ENCODE measurements at places on chromosomes 13 and 19. TPM values are rescaled to one million over a fixed set of nuclear protein-coding genes. Genes with fewer than 3 reads are reported as not detected.

DNA sequence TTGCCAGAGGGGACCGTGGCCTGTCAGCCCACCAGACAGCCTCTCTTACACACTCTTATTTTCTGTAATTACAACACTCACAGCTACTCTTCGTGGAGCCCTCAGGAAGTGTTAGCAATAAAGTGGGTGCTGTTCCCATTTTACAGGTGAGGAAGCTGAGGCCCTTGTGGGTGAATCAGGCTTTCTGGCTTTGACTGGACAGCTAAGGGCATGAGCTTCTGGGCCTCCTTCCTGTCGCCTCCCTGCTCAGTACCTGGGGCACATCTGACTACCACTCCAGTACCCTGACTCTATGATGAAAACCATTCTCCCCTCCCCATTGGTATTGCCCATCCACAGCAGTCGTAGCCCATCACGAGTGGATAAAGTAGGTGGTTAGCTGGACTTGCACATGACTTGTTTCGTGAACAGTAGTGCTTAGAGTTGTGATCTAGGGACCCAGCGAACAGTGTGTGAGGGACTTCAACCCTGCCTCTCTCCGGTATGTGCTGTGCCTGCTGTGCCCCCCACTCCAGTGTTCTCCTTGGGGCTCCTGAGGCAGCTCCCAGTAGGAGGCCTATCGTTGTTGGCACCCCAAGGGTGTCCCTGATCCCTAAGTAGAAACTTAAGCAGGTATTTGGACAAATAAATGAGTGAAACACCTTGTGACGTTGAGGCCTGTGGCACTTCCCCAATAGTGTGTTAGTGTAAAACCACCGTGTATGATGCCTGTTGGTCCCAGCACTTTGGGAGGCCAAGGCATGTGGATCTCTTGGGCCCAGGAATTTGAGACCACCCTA is 38.6 kb downstream of the GATAD2A start:
- peaks cover 13% of the 10 kb centered on the region for H3K36me3 ChIP-seq
- H3K27ac ChIP-seq: peak overlapping the region; percentile 82
- no peaks in the 10 kb centered on the region for H3K27me3 ChIP-seq

GRCh38 chr19:7562646-7563393 is 27.3 kb downstream of the PNPLA6 start:
- H3K27ac ChIP-seq: no peak overlapping the region
- no peaks in the 10 kb centered on the region for H3K27me3 ChIP-seq
- DNase-seq: no peak
- H3K4me1 ChIP-seq: no peaks in the 10 kb centered on the region
- H3K36me3 ChIP-seq: peaks cover 7% of the 10 kb centered on the region

DNA sequence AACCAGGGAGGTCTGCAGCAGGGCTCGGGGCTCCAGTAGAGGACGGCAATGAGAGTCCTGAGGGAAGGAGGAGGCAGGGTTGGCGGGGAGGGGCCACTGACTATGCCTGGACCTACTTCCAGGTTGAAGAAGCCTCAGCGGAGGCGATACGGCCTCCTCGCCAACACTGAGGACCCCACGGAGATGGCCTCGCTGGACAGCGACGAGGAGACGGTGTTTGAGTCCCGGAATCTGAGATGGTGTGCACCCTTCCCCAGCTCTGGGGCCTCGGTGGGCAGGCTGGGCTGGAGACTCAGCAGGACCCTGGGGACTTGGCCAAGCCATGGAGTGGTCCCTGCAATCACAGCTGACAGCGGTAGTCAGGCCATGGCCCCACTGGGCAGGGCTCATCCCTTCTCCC is 1.7 kb downstream of the FAM174C start:
- H3K36me3 ChIP-seq: peaks cover 32% of the 10 kb centered on the region
- H3K4me3 ChIP-seq: peak overlapping the region; percentile 85
- no peak for DNase-seq
- peaks cover 16% of the 10 kb centered on the region for H3K4me1 ChIP-seq
- peak overlapping the region; percentile 97 for H3K27ac ChIP-seq

GRCh38 chr13:96089749-96090239 is at the start of gene HS6ST3:
Gene HS6ST3, plus strand, starts transcription at chr13:96090107.
- no peak for DNase-seq
- no peaks in the 10 kb centered on the region for H3K4me1 ChIP-seq
- H3K36me3 ChIP-seq: no peaks in the 10 kb centered on the region
- H3K4me3 ChIP-seq: peak within 1 kb of the TSS; percentile 45

DNA sequence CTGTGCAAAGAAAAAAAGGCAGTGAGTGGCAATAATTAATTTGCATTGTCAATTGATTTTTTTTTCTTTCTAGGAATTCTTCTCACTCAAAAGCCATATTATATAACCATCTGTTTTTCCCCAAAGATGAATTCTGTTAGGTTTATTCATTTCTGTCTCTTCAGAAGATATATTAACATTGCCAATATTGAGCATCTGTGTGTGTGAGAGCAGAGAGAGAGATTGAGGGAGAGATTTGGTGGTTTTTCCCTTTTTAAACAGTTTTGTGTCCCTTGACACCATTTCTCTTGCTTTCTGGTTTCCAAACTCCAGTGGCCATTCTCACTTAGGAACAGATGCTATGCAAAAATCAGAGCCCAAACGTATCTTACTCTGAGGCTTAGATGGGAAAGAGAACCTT is 112.5 kb downstream of the LACC1 start:
- no peaks in the 10 kb centered on the region for H3K4me1 ChIP-seq
- no peak for DNase-seq
- no peak overlapping the region for H3K27ac ChIP-seq
- H3K36me3 ChIP-seq: no peaks in the 10 kb centered on the region

GRCh38 chr13:22110368-22110767 is 439.5 kb downstream of the FGF9 start:
- H3K36me3 ChIP-seq: no peaks in the 10 kb centered on the region
- H3K27ac ChIP-seq: no peak overlapping the region
- H3K4me1 ChIP-seq: peaks cover 12% of the 10 kb centered on the region
- no peak overlapping the region for H3K4me3 ChIP-seq

DNA sequence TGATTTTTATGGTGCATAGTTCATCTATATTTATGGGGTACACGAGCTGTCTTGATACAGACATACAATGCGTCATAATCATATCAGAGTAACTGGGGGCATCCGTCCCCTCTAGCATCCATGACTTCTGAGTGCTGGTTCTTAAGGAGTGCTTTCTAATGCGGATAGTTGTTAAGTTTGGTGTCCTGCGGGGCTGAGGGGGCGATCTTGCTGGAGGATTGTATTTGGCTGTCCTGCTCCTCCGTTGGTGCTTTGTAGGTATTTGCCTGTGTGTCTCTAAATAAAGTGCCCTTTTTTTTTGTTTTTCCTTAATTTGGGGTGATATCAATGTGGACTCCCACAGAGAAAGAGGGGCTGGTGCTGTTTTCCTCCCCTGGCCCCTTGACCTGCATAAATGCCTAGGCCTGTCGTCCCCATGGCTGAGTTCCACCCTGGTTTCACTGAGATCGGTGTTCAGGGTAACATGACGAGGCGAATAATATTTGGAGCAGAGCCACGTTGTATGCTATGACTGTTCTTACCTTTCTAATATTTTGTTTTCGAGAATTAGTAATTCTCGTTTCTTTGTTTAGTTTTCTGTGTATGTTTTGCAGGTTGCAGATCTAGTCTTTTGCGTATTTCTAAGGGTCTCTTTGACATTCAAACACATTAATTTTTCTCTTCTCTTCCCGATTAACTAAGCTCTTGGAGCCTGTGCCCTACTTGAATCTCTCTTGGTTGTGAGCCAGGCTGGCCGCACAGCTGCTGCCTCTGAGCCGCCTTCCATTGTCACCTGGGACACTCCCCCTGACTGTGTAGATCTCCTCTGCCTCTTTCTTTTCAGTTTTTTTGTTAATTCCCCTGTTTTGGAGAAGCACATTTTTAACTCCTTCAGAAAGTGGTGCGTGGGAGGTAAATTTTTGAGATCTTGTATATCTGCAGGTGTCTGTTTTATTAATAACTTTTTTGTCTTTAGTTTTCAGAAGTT is 100.3 kb downstream of the ARHGEF7 start:
- no peak overlapping the region for H3K4me3 ChIP-seq
- H3K27ac ChIP-seq: no peak overlapping the region
- no peak for DNase-seq
- H3K36me3 ChIP-seq: peaks cover 14% of the 10 kb centered on the region
- H3K4me1 ChIP-seq: peaks cover 7% of the 10 kb centered on the region

- H3K4me3 ChIP-seq: no peak overlapping the region
- H3K4me1 ChIP-seq: no peaks in the 10 kb centered on the region
- no peaks in the 10 kb centered on the region for H3K36me3 ChIP-seq
- peaks cover 2% of the 10 kb centered on the region for H3K27me3 ChIP-seq
These were observed 21.0 kb downstream of the CLEC4M start for GRCh38 chr19:7783991-7784423.

- no peaks in the 10 kb centered on the region for H3K4me1 ChIP-seq
- H3K27me3 ChIP-seq: no peaks in the 10 kb centered on the region
- H3K36me3 ChIP-seq: no peaks in the 10 kb centered on the region
- H3K4me3 ChIP-seq: no peak overlapping the region
These were observed 637.0 kb upstream of the SLC10A2 start for GRCh38 chr13:103703246-103703645.

DNA sequence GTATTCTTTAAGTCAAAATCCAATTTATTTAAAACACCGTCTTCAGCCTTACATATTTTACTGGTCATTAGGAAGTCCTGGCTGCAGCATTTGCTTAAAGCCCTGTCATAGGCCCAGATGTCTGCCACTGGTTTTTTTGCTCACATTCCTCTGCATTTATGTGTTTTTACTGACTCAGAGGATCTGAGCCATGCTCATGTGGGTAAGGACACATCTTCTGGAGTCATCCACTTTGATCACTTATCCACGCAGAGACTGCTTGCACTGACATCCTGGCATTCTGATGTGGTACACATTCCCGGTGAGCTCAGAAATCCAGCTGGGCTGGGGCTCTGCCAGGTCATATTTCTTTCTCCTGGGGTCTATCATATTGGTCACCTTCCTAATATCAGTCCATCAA is 531.7 kb upstream of the ARGLU1 start:
- H3K27ac ChIP-seq: no peak overlapping the region
- H3K4me3 ChIP-seq: no peak overlapping the region
- no peaks in the 10 kb centered on the region for H3K36me3 ChIP-seq
- no peaks in the 10 kb centered on the region for H3K4me1 ChIP-seq
- no peaks in the 10 kb centered on the region for H3K27me3 ChIP-seq

PROZ gene
- not detected for total RNA-seq

OR4F17 gene
- total RNA-seq: not detected

TMC4 gene
- total RNA-seq: 0.27 TPM

PRRG2 gene
- 0.82 TPM for total RNA-seq

COPE gene
- 277 TPM for total RNA-seq

SIGLECL1 gene
- total RNA-seq: not detected

ZIK1 gene
- total RNA-seq: 3.5 TPM

ATP8B3 gene
- 1.7 TPM for total RNA-seq
